Tongue (tissue), 3 donors: ENCODE measurements at places on chromosomes 6 and 20.

GRCh38 chr6:106870824-106871717 lies 103.5 kb downstream of the CD24 start:
- DNase-seq, result no peak

- no peak for DNase-seq
Observed at GRCh38 chr6:73375216-73375615, 5.5 kb upstream of the OOEP start.

- no peak for DNase-seq
Observed at GRCh38 chr6:46130666-46131065, 877 bp downstream of the ENPP4 start.

DNA sequence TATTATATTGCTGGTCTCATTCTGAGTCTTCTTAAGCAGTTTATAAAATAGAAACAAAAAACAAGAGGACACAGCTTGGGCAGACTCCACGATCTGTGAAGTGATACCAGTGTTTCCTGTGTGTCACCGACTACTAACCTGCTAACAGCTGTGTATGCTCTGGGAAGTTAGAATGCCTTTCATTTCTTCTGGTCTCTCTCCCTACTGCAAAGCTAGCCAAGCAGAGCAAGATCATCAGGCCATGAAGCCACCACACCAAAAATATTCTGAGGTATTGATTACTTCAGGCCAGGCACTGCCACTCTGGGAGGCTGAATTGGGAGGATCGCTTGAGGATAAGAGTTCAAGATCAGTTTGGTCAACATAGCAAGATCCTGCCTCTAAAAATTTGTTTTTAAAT lies 46.9 kb upstream of the SMIM29 start:
- DNase-seq, result no peak

- no peak for DNase-seq
Observed at GRCh38 chr6:28811873-28812272, 111.9 kb downstream of the TRIM27 start.

- DNase-seq, result no peak
Observed at GRCh38 chr6:160132776-160133338, 11.2 kb downstream of the SLC22A1 start.

GRCh38 chr6:105591053-105591452 lies 188.2 kb upstream of the PREP start:
- DNase-seq, result no peak

- peak; percentile 41 for DNase-seq
Observed at GRCh38 chr20:49880177-49880576, 35.2 kb downstream of the SPATA2 start.

DNA sequence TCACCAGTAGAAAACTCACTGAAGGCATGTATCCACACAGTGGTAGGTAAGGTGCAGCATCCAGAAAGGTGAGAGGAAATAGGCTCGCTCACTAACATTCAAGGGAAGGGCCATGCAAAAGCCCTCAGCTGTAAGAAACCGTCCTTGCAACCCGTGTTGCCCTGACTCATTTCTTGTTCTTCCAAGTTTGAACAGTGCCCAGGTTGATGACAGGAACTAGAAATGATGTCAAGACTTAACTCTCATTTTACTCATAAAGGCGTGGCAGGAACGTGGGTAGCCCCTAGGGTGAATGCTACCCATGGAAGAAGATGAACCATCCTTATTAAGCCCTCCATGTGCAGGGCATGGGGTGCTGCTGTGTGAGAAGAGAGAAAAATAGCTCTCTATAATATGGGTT lies 187.6 kb downstream of the CD83 start:
- DNase-seq, result no peak
